ENCODE measurements at places on chromosomes 1 and 21.

- no peak for DNase-seq
These were observed 115.7 kb downstream of the MAP3K21 start for GRCh38 chr1:233443040-233443760.

GRCh38 chr21:34639882-34640788, 25.2 kb upstream of the RCAN1 start:
- no peak for DNase-seq

DNA sequence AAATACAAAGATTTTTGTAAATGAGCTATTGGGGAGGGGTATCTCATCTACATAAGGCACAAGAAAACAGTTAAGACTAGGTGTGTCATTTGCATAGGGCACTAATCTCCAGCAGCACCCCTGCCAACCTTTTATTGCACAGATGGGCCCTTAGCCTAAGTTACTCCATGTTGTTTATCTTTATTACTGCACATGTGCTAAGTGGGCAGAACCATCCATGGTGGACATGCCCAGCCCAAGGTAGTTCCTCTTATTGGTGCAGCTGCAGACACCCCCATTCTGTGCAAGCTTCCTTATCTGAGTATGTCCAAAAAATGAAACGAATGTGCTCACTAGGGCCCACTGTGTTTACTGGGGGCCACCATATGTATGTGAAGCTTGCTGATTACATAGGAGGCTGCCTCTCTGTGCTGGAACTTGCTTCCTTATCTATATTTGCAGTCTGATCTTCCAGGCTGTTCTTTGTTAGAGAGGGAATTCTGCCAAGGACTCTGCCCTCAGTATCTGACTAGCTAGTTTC, 77.3 kb upstream of the NEK7 start:
- DNase-seq: no peak

GRCh38 chr1:162250004-162250730, 126.5 kb downstream of the SPATA46 start:
- no peak for DNase-seq

GRCh38 chr1:84090447-84091245, 53.4 kb upstream of the PRKACB start:
- no peak for DNase-seq

- no peak for DNase-seq
These were observed 7.2 kb downstream of the XCL1 start for GRCh38 chr1:168583571-168583970.

DNA sequence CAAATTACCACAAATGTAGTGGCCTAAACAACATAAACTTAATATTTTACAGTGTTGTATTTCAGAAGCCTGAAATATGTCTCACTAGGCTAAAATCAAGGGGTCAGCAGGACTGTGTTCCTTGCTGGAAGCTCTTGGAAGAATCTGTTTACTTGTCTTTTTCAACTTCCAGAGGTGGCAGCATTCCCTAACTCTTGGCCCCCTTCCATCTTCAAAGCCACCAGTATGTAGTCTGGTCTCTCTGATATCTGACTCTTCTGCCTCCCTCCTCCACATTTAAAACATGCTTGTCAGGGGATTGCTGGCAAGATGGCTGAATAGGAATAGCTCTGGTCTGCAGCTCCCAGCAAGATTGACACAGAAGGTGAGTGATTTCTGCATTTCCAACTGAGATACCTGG, 567.5 kb downstream of the PLA2G4A start:
- DNase-seq: no peak

DNA sequence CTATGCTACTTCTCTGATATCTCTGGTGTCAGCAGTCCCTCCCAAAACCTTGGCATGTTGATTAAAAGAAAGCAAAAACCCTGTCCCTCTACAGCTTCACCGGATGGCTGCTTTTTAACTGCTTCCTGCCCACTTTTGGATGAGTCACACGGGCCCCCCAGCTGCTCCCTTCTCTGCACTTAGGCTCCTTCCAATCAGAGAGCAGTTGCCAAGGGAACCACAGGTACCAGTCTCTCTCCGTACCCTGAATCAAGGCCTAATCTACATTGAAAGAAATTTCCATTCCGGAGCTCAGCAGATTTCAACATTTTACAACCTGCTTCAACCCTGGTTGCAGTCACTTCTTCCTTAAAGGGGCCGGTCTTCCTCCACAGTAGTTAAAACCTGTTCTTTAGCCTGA, 70.6 kb upstream of the GJB5 start:
- no peak for DNase-seq

DNA sequence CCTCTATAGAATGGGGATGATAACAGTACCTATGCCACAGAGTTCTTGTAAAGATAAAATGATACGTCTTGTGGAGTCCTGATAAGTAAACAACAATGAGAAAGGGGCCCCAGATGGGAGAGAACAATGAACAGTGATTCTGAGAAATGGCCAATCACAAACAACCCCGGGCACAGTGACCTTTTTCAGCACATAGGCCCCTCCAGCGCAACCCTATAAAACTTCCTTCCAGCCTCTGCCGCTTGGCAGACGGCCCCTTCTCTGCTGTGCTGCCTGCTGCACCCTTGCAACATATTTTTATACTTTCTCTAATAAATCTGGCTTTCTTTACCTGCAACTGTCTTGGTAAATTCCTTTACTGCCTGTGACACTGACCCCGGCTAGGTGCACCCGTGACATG, 8.9 kb downstream of the RCAN1 start:
- DNase-seq: no peak

DNA sequence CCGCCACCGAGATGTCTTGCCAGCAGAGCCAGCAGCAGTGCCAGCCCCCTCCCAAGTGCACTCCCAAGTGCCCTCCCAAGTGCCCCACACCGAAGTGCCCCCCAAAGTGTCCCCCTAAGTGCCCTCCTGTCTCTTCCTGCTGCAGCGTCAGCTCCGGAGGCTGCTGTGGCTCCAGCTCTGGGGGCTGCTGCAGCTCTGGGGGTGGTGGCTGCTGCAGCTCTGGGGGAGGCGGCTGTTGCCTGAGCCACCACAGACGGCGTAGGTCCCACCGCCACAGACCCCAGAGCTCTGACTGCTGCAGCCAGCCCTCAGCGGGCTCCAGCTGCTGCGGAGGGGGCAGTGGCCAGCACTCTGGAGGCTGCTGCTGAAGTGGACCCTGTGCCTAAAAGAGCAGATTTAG, 1.4 kb downstream of the LCE1F start:
- no peak for DNase-seq

DNA sequence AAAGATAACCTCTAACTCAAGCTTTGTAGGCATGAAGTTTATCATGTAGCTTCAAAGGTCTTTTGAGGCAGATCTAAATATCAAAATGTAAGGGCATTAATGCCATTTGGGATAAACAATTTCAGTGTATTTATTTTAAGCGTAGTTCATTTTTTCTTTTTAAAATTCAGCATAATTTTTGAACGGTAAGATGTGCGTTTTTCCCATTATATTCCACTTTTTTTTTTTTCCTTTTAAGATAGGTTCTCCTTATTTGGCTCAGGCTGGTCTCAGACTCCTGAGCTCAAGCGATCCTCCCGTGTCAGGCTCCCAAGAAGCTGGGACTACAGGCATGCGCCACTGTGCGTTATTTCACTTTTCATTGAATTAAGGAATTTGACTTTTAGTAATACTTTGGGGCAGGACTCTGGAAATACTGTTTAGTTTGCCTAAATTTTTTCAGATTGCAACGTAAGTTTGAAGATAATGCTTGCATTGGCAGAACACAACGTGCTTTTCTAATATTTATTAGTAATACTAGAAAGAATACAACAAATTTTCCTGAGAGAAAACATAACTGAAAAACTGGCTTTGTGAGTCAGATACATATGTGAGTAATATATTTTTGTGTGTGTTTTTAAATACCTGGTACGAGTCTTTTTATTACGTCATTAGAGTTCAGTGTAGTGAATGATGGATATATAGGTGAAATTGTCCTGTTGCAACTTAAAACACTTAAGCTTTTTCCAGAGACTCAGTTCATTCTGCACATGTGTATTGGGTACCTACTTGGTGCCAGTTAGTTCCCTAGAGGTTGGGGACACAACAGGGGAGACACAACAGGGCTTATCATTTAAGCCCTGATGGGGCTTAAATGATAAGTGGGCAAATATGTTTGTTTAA, 2.2 kb downstream of the RALGPS2 start:
- no peak for DNase-seq

DNA sequence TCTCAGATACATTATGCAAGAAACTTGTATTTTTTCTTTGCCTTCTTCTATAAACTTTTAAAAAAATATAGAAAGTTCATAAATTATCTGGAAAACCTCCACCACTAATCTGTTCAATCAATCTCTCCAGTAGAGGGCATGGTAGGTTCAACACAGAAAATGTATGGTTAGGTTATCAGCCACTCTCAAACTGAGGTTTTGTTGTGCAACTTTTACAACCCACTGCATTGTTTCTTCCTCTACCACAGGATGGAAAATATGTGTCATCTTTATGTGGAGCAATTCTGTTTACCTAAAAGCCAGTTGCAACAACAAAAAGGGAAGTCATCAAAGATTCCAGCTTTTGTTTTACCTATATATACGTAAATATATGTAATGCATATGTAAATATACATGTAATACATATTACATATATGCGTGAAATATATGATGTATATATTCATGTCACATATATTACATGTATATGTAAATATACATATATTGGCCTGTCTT, 3.0 kb upstream of the RGS2 start:
- DNase-seq: no peak

- DNase-seq: no peak
These were observed 36.5 kb downstream of the C1orf198 start for GRCh38 chr1:230831771-230832170.

- DNase-seq: no peak
These were observed 78.6 kb downstream of the JAK1 start for GRCh38 chr1:64887689-64888217.

All from activated CD4-positive, alpha-beta T cell treated with anti-CD3 and anti-CD28 coated beads for 24 hours (primary cell).